ENCODE measurements at places on chromosomes 7 and 10.

GRCh38 chr10:25778646-25779045 lies 155.4 kb upstream of the MYO3A start:
- no peak for DNase-seq

- no peak for DNase-seq
Observed at GRCh38 chr10:106387063-106387462, 777.4 kb downstream of the SORCS1 start.

GRCh38 chr10:62008196-62008595 lies 106.7 kb downstream of the ARID5B start:
- no peak for DNase-seq

GRCh38 chr7:50727072-50727471 lies 55.6 kb downstream of the GRB10 start:
- DNase-seq: no peak

DNA sequence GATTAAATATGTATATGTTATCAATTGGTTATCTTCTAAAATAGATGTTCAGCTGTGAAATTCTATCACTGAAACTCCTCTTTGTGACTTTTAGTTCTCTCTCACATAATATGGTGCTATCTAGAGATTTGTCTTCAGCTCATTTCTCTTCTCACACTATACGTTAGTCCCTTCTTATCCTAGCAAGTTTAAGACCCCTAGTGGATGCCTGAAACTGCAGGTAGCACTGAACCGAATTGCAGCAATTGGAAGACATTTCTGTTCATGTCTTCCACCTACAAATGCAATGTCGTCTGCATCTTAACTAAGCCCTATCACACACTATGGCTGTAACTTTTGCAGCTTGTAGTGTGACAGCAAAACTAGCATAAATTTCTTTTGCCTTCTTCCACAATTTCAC lies 442.7 kb upstream of the POM121L12 start:
- no peak for DNase-seq

DNA sequence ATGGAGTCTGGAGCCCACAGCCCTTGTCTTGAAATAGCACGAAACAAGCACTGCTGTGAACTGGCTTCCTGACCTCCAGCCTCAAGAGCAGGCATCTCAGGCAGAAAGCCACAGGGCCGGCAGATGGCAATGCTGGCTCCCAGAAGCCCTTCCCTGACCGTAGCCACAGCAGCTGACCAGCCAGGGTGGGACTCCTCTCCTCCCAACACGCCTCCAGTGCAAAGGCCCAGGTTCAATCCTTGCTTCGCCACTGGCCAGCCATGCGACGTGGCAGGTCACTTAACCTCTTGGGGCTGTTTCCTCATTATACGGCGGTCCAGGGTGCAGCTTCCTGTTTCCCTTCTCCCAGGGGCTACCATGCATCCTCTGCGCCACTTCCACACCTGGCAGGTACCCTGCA lies 12.8 kb downstream of the PRKAG2 start:
- no peak for DNase-seq

GRCh38 chr7:151137076-151137675 lies 30.3 kb downstream of the GBX1 start:
- DNase-seq: no peak

DNA sequence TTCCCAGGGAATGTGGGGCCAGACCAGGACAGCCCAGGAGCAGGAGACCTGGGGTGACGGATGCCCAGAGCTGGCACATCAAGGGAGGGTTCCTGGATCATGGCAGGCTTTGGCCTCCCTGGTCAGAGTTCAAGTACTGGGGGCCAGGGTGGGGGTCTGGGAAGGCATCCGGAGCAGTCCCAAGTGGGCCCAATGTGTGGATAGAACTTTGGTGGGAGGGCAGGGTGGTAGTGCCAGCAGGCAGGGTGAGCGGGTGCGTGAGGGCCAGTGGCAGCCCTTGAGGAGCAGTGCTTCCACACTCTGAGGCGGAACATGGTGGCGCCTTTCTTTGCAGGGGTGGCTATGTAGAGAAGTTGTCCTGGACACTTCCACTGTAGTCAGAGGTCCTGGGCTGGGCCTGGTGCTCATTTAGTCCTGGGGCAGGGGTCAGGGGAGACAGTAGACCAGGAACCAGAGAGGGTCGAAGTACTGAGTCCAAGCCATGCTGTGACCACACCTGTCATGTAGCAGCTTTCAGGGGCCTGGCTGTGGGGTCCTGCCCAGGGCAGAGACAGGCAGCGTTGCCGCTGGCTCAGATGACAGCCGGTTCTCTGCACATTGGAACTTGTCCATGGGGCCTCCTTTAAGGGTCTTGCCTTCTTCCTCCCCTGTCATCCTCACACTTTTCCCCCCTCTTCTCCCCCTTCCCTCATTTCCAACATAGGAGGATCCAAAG lies 22.2 kb upstream of the CSGALNACT2 start:
- no peak for DNase-seq

- no peak for DNase-seq
Observed at GRCh38 chr7:121546632-121547543, 150.8 kb upstream of the FAM3C start.

GRCh38 chr10:132499367-132499685 lies 38.3 kb upstream of the INPP5A start:
- DNase-seq: no peak

- no peak for DNase-seq
Observed at GRCh38 chr7:155262031-155262430, 35.6 kb upstream of the INSIG1 start.

GRCh38 chr10:31121757-31122577 lies 90.3 kb upstream of the ZNF438 start:
- no peak for DNase-seq

DNA sequence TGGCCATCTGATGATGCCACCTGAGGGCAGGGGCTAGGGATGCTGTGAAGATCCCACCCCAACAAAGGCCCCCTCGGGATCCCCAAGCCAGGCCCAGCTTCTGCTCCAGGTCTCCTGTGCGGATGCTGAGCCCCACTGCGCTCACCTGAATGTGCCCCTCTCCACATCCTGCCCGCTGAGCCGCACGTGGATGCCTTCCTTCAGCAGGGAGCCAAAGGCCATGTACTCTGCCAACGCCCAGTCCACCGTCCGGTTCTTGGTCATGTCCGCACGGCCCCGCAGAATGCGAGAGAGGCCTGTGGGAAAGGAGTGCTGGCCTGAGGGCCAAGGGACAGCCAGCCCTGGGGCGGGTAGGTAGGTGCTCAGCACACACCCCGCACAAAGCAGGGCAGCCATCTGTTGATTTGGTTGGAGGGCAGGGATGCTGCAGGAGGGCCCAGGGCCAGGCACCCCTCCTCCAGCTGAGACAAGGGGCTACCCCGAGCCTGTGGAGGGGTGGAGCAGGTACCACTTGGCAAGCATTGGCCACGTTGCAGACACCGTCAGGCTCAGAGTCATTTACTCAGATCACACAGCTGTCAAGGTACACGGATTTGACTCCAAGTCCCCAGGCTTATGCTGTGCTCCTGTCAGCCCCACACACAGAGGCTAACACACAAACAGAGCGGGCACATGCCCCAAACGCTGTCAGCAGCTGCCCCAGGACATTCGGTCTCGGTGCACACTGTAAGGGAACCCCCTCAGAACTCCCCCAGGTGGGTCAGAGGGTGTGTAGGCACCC lies 19.2 kb downstream of the OGDHL start:
- DNase-seq: no peak

GRCh38 chr7:7732621-7733281 lies 14.3 kb upstream of the RPA3 start:
- DNase-seq: peak; percentile 54

DNA sequence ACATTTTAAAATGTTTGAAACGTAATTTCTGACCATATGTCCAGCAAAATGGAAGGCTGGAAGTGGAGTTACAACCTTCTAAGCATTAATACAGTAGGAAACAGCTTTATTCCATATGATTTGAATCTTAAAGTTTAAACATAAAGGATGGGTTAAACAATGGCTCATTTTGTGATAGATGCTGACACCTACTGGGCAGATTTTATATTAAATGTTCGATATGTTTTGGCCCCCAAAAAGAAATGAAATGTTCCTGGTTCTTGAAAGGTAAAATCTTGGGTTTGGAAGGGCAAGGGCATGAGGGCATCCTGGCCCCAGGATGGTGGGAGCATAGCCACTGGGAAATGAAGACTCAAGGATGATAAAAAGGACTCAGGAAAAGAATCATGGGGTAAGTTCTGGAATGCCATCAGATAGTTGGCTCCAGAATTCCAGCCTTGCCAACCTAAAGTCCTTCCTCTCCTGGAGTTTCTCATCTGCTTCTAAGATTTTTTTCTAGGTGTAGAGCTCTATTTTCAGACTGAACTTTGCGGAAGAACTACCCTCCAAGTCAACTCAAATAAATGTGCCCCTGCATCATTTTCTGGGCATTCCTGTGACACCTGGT lies 34.6 kb upstream of the SLC35G1 start:
- no peak for DNase-seq

DNA sequence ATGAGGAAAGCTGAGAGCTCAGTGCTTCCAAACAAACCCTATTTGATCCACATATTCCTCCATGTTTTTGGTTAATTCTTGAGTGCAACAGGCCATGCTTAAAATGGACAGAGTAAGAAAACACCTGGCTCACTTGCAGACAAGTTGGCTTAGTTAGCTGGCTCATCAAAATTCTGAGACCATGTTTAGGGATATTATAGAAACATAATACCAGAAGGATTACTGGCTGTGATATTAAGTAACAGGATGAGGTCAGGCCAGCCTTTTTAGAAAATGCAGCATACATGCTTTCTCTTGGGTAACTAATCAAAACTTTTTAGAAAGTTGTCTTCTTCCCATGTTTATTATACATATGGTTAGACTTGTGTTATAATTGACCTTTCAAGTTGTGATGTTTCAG lies 867.2 kb upstream of the LRRTM3 start:
- DNase-seq: no peak

DNA sequence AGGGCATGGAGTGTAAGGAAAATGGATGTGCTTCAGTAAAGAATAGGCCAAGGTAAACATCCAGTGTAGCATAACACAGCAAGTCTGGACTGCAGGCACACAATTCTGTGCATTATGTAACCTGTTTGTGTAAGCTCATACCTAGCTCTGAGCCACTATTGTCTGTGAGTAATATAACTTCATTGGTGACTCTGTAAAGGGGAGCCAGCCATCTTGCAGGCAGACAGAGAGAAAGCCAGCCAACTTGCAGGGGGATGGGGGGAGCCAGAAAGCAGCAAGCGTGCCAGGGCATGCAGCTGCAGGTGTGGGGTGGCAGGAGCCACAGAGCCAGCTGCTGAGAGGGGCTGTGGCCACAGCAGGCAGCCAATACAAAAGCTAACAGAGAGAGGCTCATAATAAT lies 449.2 kb downstream of the IPMK start:
- no peak for DNase-seq

DNA sequence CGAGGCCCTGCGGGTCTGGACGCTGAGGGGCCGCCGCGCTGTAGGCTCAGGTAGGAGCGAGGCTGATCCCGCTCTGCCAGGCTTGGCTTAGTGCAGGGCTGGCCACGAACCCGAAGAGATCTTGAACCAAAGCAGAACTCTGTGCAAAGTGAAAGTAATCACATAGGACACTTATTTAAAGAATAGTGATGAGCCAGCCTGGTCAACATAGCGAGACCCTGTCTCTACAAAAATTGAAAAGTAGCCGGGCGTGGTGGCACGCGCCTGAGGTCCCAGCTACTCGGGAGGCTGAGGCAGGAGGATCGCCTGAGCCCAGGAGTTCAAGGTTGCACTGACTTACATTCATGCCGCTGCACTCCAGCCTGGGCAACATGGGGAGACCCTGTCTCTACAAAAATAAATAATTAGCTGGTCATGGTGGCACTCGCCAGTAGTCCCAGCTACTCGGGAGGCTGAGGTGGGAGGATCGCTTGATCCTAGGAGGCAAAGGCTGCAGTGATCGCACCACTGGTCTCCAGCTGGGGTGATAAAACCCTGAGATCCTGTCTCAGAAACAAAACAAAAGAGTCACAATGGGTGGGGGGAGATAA lies 541 bp downstream of the ZSCAN25 start:
- no peak for DNase-seq

GRCh38 chr10:86443936-86444335 lies 77.3 kb upstream of the GRID1 start:
- no peak for DNase-seq

- no peak for DNase-seq
Observed at GRCh38 chr7:6186577-6186976, 85.8 kb downstream of the CYTH3 start.

DNA sequence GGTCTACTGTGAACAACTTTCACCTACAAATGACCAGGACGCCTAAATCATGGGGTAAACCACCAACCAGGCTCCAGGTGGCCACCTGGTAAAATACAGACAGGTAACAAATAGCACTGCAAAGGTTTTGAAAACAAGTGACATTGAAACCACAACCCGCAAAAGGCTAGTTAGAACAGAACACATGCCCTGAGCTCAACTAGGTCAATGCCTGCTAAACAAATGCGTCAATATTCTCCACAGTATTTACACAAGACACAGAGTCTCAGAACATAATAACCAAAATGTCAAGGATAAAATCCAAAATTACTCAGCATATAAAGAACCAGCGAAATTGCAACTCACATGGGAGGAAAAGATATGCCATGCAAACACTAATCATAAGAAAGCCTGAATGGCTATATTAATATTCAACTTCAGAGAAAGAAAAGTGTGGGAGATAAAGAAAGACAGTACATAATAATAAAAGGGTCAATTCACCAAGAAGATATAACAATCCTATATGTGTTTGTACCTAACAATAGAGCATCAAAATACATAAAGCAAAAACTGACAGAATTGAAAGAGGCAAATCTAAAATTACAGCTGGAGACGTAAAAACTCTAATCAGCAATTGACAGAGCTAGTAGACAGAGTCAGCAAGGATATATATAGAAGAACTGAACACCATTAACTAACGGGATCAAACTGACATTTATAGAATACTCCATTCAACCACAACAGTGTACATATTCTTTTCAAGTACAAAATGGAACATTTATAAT lies 47.6 kb downstream of the SMURF1 start:
- no peak for DNase-seq

- DNase-seq: peak; percentile 82
Observed at GRCh38 chr10:94428766-94429707, 26.7 kb downstream of the TBC1D12 start.

GRCh38 chr7:128858380-128859231 lies 4.0 kb upstream of the ATP6V1F start:
- no peak for DNase-seq

DNA sequence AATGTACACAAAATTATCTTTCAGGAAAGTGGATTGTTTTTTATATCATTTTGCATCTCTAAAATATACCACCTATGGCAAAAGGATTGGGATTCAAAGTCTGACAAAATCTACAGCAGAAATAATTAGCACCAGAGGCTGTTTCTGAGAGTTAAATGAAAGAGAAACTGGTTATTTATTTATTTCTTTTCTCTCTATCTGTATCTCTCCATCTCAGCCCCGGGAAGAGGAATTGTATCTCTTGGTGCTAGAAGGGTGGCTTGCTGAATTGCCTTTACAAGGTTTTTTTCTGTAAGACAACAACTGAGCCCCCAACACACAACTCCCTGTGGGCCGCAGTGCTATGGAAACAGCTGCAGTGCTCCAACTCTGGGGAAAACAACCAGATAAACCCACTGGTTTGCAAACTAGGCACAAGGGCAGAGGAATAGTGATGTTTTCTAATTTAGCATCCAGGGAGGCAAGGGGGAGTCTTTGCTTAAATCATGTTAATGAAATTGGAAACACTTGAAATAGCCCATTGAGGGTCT lies 249.0 kb downstream of the KCNMA1 start:
- DNase-seq: no peak
